ENCODE measurements at places on chromosomes 16 and 17. TPM values are rescaled to one million over a fixed set of nuclear protein-coding genes. Genes with fewer than 3 reads are reported as not detected.

Gene FOXN1
- not detected for total RNA-seq

- DNase-seq: no peak
Measured at GRCh38 chr17:44091200-44091997, 20.9 kb downstream of the G6PC3 start.

Gene FAM20A
- total RNA-seq: not detected

Gene RRAD
- 2.5 TPM for total RNA-seq

GRCh38 chr16:53014287-53014686 lies 38.4 kb downstream of the CHD9NB start:
- no peak for DNase-seq

- no peak for DNase-seq
Measured at GRCh38 chr16:10668322-10669045, 26.2 kb downstream of the TEKT5 start.

GRCh38 chr16:49844359-49844758 lies 11.6 kb downstream of the ZNF423 start:
- DNase-seq: no peak

Gene CFAP119
- 4.1 TPM for total RNA-seq

Gene ZNF385C
- total RNA-seq: 0.12 TPM

DNA sequence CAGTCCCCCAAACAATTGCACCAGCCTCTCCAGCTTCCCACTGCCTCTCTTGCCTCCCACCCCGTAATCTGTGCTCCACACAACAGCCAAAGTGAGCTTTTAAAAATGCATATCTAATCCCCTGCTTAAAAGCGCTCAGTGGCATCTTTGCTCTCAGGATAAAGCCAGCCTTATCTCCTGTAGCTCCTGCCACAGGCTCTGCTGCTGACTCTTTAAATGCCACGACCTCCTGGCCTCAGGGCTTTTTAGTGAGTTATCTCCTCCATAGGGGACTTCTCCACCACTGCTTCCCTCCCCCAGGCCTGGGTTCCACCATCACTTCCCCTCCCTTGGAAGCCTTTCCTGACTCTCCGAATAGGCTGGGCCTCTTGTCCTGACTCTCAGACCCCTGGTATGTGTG lies 98.6 kb downstream of the GNAO1 start:
- no peak for DNase-seq

DNA sequence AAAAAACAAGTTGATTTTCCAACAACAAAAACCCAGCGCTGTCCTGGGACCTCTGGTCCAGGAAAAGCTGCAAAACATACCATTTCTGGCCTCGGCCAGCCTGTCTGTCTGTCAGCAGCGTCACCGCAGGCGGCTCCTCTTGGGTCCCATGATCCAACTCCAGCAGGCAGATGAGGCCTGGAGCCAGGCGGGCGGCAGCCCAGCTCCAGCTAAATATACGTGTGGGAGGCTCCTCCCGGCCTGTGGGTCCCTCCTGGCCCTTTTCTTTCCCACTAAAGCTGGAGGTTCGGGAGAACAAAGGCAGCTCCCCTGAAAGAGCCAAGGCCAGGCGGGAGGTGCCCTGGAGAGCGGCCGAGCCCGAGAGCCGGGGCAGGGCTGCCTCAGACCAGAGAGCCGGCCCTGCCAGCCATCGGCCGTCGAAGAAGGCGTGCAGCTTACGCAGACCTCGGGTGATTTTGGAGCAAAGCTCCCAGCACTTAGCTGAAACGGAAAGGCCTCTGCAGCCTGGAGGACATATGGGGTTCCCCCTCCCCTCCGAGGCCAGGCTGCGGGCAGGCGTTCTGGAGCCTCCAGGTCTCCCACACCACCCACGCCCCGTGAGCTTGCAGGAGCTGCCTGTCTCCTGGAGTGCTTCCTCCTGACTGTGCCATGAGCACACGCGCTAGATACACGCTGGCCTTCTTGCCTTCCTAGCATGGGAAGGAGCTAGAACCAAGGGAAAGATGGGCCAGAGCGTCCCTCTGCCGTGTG lies 19.9 kb upstream of the JPH3 start:
- DNase-seq: no peak

- peak; percentile 96 for DNase-seq
Measured at GRCh38 chr17:35890774-35891155, 10.6 kb upstream of the CCL5 start.

Gene KCNH6
- total RNA-seq: not detected

DNA sequence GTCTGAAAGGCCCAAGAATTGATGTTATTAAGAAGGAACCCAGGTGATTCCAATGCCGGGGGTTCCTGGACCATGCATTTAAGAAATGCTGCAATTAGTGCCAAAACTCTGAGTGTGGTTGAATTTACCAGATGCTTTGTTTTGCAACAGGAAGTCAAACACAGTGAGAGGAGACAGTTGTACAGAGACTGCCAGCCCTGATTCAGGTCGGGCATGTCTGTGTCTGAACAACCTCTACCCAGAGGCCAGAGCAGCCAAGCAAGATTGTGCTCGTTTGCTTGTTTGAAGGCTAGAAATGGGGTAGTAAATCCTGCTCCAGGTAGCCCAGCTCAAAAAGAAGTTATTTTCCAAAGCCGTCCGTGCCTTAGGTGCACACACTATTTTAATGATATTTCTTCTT lies 412.4 kb upstream of the ERCC4 start:
- no peak for DNase-seq

DNA sequence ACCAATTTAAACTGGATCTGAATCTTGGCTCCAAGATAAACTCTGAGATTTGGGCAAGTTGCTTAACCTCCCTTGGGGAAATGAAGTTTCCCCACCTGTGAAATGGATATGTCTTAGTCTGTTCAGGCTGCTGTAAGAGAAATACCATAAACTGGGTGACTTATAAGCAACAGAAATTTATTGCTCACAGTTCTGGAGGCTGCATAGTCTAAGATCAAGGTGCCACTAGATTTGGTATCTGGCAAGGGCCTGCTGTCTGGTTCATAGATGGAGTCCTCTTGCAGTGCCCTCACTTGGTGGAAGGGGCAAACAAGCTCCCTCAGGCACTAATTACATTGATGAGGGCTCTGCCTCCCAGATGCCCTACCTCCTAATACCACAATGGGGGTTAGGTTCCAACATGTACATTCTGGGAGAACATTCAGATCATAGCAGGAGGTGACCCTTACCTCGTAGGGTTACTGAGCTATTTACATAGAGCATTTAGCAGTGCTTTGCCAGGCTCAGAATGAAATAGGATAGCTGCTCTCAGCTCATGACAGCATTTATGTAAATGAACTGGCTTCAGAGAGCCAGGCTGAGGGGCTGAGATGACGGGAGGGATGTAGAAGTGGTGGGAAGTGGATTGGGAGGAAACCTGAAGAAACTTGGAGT lies 83.9 kb downstream of the SPECC1 start:
- no peak for DNase-seq

GRCh38 chr17:81342269-81343070 lies 47.4 kb upstream of the SLC38A10 start:
- DNase-seq: no peak

GRCh38 chr17:74415608-74416396 lies 16.1 kb upstream of the GPRC5C start:
- DNase-seq: no peak

DNA sequence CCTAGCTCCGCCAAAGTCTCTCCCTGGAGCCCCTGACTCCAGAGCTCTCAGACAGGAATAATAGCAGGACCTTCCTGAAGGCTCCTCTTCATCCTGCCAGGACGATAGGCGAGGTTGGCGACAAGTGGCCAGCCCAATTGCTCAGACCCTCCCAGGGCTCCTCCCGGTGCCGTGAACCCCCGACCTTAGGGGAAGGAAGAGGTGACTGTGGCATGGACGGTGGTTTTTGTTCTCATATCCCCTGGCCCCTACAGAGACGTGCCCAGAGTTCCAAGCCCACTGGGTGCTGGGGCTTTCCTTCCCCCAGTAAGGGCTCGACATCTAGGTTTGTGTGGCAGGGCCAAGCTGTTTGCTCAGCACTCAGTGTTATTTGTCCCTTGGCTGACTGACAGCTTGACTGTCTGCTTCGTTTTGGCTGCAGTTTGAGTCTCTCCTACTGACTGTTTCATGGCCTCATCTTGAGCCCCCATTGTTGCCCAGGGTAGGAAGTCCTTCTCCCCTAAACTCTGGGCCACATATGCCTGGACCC lies 4.6 kb upstream of the ADCY7 start:
- DNase-seq: no peak

DNA sequence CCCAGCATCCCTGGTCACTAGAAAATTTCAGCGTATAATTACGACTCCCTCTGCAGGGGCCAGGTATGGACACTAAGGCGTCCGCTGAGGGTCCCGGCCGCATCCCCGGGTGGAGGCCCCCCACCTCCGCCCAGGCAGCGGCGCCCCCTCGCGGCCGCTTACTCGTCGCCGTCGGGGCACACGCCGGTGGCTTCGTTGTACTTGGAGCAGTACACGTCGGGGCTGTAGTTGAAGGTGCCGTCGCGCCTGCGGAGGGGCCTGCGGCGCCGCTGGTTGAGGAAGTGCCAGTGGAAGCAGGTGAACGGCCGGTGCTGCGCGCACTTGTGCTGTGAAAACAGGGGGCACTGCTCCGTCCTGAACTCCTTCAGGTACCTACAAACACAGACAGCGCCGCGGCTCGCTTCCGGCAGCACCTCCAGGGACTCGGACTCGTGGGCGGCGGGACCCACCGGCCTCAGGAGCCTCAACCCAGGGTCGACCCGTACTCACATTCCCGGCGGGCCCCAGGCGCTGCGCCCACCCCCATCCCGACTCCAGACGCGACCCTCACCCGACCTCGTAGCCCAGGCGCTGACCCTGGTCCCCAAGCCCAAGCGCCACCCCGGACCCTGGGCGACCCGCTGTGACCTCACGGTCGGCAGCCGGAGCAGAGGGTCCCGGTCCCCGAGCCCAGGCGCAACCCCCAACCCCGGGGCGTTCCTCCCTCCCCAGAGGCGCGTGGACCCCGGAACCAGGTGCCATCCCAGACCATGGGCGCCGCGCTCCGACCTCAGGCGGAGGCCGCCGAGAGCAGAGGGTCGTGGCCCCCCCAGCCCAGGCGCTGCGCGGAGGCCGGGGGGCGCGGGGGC lies 596 bp downstream of the UNKL start:
- peak; percentile 83 for DNase-seq

Gene IRX5
- not detected for total RNA-seq

DNA sequence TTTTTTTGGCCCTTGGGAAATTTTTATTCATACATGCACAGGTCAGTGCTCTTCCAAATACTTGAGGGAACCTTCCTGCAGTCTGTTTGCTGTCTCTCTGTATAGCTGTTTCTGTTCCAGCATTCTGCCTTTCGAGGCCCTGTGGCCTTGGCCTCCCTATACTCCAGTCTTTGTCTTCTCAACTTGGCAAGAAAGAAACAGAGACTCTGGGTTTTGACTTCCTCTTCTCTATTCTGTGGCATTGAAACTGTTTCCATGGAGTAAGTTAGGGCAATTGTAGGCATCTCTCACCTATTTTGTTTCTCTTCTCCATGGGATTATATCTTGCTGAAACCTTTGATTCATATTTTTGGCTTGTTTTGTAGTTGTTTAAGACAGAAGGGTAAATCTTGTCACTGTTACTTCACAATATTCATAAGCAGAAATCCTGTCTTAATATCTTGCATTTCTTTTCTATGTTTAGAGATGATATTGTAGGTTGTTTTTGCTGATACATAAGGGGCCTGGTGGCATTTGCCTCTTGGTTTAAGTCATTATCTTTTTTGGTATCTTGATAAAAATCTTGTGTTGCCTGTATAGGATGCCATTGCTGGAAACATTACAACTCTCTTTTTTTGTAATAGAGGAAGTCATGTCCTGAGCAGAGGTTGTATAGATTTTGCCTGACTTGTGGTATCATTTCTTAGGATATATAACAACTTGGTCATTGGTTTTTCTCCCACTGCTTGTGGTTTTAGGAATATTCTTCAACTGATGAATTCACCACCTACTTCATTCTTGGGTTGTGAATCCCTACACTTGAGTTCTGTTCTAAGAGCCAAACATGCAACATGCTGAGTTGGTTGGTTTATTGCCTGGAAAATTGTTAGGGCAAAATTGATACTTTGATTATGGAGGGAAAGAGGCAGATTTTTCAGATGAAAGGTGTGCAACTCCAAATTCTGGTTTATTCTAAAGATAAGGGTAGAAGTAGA lies 168.6 kb downstream of the FTO start:
- no peak for DNase-seq

DNA sequence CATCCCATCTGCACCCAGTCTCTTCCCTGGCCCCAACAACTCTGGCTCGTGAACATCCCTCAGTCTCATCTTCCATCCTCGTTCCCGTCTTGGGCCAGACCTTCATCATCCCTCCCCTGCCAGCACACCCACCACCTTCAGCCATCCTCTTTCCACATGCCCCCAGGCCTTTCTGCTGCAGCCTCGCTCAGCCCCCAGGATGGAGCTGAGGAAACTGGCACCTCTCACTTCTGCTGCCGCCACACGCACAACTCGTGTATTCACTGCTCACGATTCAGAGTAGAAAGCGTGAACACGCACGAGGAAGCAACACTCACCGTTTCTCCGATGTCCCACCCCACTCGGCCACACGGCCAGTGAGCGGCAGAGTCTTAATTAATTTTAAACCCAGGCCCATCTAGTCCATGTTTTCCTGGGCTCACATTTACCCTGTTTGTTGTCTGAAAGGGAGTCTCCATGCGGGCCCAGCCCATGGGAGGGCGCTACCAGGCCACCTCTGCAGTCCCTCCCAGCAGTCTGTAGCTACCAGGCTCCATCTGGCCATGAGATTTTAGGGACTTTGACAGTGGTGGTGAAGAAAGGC lies 12.5 kb downstream of the C16orf90 start:
- DNase-seq: no peak

GRCh38 chr17:35297666-35298065 lies 54.8 kb downstream of the SLFN5 start:
- no peak for DNase-seq

DNA sequence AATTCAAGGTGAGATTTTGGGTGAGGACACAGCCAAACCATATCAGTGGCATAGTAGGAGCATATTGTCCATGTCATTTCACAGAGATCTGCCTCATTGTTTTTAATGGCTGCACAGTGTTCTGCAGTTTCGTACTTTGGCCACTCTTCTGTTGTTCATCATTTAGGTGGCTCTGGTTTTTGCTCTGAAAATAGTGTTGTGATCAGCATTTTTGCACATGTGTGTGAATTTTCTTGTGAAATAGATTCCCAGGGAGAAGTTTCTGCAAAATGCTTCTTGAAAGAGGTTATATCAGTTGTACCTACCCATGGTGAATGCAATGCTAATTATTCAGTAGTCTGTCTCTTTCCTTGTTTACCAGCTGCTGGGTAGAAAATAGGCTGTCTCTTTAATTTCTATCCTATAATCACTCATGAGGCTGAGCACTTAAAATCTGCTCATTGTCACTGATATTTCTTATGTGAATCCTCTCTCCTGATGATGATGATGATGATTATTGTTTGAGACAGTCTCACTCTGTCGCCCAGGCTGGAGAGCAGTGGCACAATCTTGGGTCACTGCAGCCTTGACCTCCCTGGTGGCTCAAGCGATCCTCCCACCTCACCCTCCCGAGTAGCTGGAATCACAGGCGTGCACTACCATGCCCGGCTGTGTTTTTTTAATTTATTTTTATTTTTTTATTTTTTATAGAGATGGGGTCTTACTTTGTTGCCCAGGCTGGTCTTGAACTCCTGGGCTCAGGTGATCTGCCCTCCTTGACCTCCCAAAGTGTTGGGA lies 10.5 kb downstream of the LCMT1 start:
- no peak for DNase-seq
